ENCODE measurements at places on chromosomes 7 and 10.

GRCh38 chr10:114021154-114021553 lies 22.5 kb upstream of the ADRB1 start:
- H3K4me3 ChIP-seq, result no peak overlapping the region
- no peaks in the 10 kb centered on the region for H3K36me3 ChIP-seq
- peak; percentile 85 for DNase-seq
- peaks cover 8% of the 10 kb centered on the region for H3K4me1 ChIP-seq
- H3K27me3 ChIP-seq, result peaks cover 3% of the 10 kb centered on the region

- no peak for DNase-seq
- no peak overlapping the region for H3K27ac ChIP-seq
- no peaks in the 10 kb centered on the region for H3K27me3 ChIP-seq
- H3K4me1 ChIP-seq, result peaks cover 9% of the 10 kb centered on the region
These were observed 2.6 kb downstream of the CREM start for GRCh38 chr10:35129185-35129674.

DNA sequence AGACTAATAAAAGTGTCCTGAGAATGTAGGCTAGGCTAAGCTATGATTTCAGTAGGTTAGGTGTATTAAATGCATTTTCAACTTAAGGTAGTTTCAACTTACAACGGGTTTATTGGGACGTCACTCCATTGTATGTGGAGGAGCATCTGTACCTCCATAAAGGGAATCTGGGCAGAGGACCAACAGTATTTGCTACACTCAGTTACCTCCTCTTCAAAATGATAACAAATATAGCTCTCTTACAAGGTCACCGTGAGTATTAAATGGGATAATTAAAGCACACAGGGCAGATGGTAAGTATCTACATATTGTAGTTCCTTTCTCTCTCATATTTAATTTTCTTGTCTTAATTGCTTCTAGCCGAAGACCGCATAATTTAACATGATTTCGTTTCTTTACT lies 59.0 kb upstream of the FGL2 start:
- DNase-seq, result no peak
- H3K27ac ChIP-seq, result no peak overlapping the region
- no peak overlapping the region for H3K4me3 ChIP-seq
- H3K4me1 ChIP-seq, result no peaks in the 10 kb centered on the region
- peaks cover 7% of the 10 kb centered on the region for H3K36me3 ChIP-seq
- no peaks in the 10 kb centered on the region for H3K27me3 ChIP-seq

- H3K27me3 ChIP-seq, result no peaks in the 10 kb centered on the region
- no peak for DNase-seq
- no peaks in the 10 kb centered on the region for H3K4me1 ChIP-seq
- no peak overlapping the region for H3K27ac ChIP-seq
These were observed 35.0 kb downstream of the PIK3AP1 start for GRCh38 chr10:96685306-96685705.

DNA sequence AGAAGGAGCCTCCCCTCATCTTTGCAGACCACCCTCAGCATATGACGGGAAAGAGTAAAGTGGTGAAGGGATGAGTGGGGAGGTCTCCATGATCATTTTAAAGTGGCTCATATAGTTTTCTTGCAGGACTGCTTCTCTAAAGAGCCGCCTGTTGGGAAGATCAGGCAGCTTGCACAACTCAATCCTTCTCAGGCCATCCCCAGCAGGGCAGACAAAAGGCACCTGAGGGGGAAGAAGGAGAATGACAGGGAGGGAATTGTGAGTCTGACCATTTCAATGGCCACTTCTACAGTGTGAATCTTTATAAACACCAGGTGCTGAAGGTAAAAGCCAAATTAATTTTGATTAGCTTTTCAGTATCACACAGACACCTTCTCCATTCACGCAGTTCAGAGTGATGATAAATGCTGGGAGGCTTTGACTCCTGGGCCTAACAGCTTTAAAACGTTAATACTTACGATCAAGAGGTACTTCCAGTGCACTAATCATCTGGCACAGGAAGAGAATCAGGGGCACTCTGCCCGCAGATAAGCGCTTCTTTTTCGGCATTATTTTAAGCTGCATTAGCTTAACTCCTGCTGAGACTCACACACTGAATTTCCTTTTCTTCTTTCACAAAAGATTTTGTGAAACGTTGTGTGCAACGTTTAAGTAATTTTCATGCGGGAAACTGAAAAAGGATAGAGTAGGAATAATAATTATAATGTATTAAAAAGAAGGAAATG lies 109.5 kb upstream of the LAMB4 start:
- no peaks in the 10 kb centered on the region for H3K27me3 ChIP-seq
- H3K36me3 ChIP-seq, result no peaks in the 10 kb centered on the region
- peaks cover 2% of the 10 kb centered on the region for H3K4me1 ChIP-seq
- no peak for DNase-seq
- H3K27ac ChIP-seq, result no peak overlapping the region

- H3K27me3 ChIP-seq, result peaks cover 7% of the 10 kb centered on the region
- no peak for DNase-seq
- H3K4me3 ChIP-seq, result no peak overlapping the region
These were observed 16.0 kb downstream of the SFTPD start for GRCh38 chr10:79932841-79933379.

DNA sequence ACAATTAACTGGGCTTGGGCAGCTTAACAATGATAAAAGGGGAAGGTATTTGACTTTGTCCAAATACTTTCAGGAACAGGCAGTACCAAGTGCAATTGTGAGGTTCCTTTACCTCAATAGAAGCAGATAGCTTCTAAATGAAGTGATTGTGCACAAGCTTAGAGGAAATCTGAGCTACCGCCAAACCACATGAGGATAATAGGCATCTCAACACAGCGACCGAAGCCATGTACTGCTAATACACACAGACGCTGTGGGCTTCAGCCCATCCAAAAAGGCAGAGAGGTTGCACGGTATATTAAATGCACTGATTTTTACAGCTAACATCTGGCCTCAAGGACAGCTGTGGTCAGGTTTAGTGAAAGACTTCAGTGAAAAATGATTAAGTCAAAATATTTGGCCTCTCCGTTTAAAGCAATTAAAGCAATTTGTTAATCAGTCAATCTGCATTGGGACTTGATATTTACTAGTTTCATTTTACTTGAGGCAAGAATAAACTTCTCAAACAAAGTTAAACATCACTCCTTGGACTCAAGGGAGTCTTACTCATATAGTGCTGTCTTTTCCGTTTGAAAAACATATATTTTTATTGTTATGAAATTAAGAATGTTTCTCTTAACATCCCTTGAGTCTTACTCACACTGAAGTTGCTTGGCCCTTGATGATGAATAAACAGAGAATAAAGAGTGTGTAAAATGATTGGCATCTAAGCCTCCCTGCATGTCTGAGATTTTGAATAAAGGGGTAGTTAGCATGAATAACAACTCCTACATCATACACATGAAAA lies 306.3 kb downstream of the C7orf25 start:
- peak; percentile 80 for DNase-seq
- H3K27me3 ChIP-seq, result no peaks in the 10 kb centered on the region
- H3K27ac ChIP-seq, result peak overlapping the region; percentile 57
- no peaks in the 10 kb centered on the region for H3K36me3 ChIP-seq
- H3K4me1 ChIP-seq, result peaks cover 17% of the 10 kb centered on the region

DNA sequence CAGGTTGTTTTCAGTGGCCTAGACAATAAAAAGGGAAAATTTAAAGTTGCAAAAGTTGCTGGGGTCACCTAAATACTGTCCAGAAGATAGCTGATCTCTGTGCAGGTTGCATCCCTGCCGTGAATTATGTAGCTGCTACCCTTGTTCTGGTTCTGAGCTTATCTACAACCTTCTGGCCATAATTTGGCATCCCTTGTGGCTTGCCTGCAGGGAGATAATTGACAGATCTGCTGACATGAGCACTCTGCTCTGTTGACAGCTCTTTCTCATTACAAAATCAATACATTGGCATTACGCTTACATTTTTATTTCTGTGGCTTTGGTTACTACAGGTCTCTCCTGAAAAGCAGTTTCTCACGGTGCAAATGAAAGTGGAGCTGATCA lies 29.3 kb upstream of the HECTD2 start:
- no peaks in the 10 kb centered on the region for H3K27me3 ChIP-seq

DNA sequence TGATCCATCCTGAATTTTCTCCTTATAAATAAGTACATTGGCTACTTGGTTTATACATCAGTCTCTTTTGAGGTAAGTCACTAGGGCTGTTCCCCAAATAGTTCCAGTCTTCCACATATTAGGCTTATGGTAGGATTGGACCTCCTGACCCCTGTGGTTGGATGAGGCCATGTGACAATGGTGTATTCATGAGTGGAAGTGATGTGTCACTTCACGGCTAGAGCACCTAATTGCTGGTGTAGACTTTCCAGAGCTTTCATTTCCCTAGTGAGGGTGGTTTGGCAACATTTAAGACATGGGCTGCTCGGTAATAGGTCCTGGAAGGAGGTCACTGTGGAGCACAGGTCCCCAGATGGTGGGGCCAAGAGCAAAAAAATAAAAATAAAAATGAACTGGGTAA lies 141.2 kb upstream of the ABCB5 start:
- no peaks in the 10 kb centered on the region for H3K36me3 ChIP-seq
- H3K4me3 ChIP-seq, result no peak overlapping the region
- no peaks in the 10 kb centered on the region for H3K4me1 ChIP-seq
- no peak for DNase-seq
- no peaks in the 10 kb centered on the region for H3K27me3 ChIP-seq
- H3K27ac ChIP-seq, result no peak overlapping the region

GRCh38 chr7:116162254-116162653 lies 48.1 kb upstream of the TES start:
- H3K4me3 ChIP-seq, result no peak overlapping the region
- no peaks in the 10 kb centered on the region for H3K27me3 ChIP-seq
- no peaks in the 10 kb centered on the region for H3K4me1 ChIP-seq
- no peak overlapping the region for H3K27ac ChIP-seq
- DNase-seq, result no peak

DNA sequence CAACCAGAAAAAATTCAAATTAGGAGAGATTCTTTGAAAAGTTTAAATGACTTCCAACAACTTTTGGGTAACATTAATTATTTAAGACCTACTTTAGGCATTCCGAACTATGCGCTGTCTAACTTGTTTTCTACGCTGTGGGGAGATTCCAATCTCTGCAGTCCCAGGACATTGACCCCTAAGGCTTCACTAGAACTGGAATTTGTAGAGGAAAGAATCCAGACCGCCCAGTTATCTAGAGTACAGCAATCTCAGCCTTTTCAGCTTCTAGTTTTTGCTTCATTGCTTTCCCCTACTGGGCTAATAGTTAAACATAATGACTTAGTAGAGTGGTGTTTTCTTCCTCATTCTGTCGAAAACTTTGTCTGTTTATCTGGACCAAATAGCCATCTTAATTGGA lies 14.9 kb upstream of the DDC start:
- H3K27me3 ChIP-seq, result no peaks in the 10 kb centered on the region
- H3K4me3 ChIP-seq, result no peak overlapping the region

DNA sequence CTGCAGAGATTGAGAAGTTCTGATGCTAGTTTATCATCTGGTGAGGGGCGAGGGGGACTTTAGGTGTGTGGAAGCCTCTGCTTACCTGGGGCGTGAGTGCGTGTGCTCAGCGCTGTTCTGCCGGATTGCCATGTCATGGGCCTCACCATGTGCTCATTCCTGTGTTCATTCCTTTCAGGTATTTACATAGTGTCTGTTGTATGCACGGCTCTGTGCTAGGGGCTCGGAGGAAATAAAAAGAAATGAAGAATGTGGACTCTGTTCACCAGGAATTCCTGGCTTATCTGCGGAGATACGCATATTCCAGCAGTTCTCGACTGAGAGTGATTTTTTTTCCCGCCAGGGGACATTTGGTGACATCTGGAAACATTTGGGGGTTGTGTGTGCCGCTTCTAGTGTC lies 152.0 kb downstream of the CAMK1D start:
- no peaks in the 10 kb centered on the region for H3K36me3 ChIP-seq
- DNase-seq, result no peak
- H3K27me3 ChIP-seq, result no peaks in the 10 kb centered on the region
- no peak overlapping the region for H3K27ac ChIP-seq
- H3K4me3 ChIP-seq, result no peak overlapping the region

GRCh38 chr10:48492201-48492600 lies 112.7 kb downstream of the ARHGAP22 start:
- H3K27me3 ChIP-seq, result no peaks in the 10 kb centered on the region
- DNase-seq, result no peak

DNA sequence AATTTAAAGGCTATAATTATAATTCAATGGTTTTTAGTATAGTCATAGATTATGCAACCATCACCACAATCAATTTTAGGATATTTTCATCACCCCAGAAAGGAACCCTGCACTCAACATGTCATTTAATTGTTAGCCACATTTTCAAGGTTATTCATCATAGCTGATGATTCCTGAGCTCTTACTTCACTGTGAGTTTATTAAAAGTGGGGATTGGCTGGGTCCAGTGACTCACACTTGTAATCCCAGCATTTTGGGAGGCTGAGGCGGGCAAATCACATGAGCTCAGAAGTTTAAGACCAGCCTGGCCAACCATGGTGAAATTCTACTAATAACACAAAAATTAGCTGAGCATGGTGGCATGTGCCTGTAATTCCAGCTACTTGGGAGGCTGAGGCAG lies 787 bp downstream of the CCL26 start:
- H3K36me3 ChIP-seq, result no peaks in the 10 kb centered on the region
- no peak overlapping the region for H3K4me3 ChIP-seq
- no peaks in the 10 kb centered on the region for H3K27me3 ChIP-seq
- H3K27ac ChIP-seq, result no peak overlapping the region

- DNase-seq, result no peak
- H3K27ac ChIP-seq, result no peak overlapping the region
- H3K27me3 ChIP-seq, result no peaks in the 10 kb centered on the region
- no peaks in the 10 kb centered on the region for H3K4me1 ChIP-seq
- no peaks in the 10 kb centered on the region for H3K36me3 ChIP-seq
These were observed 877.6 kb upstream of the AUTS2 start for GRCh38 chr7:68720697-68721096.

DNA sequence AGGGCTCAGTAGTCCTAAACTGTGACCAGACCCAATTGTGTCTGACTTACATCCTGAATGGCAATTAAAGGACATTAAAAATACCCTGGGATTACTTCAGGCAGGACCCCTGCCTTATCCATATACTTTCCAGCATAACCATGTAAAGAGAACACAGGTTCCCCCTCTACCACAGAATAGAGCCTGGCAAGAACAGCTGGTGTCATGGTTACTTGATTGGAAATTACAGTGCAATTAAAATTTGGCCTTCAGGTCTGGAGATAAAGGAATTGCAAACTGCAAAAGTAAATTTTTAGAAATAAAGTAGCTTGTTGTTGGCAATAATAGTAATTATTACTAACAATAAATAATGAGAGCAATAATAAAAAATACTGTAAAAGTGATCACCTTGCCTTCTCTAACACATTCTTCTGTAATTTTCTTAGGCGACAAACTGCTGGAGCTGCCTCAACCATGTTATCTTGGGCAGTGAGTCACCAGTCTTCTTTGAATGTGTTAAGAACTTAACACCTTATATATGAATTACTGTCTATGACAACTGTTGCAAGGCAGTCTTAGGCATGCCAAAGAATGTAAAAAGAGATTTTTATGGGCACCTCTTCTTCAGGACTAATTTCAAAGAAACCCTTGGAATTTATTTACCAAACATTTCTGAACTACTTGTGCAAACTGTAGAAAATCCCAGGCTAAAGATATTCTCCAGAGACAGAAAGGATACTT lies 53.7 kb downstream of the HIBADH start:
- H3K4me3 ChIP-seq, result no peak overlapping the region
- no peaks in the 10 kb centered on the region for H3K27me3 ChIP-seq
- H3K4me1 ChIP-seq, result no peaks in the 10 kb centered on the region
- DNase-seq, result no peak

GRCh38 chr10:111836571-111836970 lies 347.0 kb downstream of the GPAM start:
- no peaks in the 10 kb centered on the region for H3K27me3 ChIP-seq
- H3K36me3 ChIP-seq, result no peaks in the 10 kb centered on the region
- peak; percentile 78 for DNase-seq
- peaks cover 11% of the 10 kb centered on the region for H3K4me1 ChIP-seq

GRCh38 chr7:122546496-122546895 lies 152.4 kb downstream of the RNF133 start:
- H3K27ac ChIP-seq, result no peak overlapping the region
- no peaks in the 10 kb centered on the region for H3K36me3 ChIP-seq
- peak; percentile 8 for DNase-seq
- H3K4me3 ChIP-seq, result no peak overlapping the region
- H3K27me3 ChIP-seq, result no peaks in the 10 kb centered on the region
